AG10803 (cell line): ENCODE measurements at places on chromosomes 1 and 21.

- no peak for DNase-seq
Observed at GRCh38 chr1:205585169-205585834, 46.5 kb downstream of the ELK4 start.

GRCh38 chr1:226034482-226034881 lies 28.0 kb upstream of the H3-3A start:
- DNase-seq, result peak; percentile 100

DNA sequence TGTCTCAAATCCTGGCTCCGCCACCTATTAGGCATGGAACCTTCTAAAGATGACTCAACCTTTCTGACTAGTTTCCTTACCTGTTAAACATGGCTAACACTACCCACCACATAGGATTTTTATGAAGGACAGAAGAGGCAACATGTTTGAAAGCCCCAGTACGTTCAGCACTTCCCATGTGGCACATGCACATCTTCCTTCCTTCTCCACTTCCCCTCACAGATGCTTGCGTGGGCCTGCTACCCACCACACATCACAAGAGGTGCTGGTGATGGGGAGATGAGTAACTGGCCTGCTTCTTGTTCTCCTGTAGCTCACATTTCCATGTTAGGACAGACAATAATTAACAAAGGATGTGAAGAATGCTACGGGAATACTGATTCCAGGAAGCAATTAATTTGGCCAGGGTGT lies 7.1 kb downstream of the ZBTB21 start:
- peak; percentile 80 for DNase-seq

DNA sequence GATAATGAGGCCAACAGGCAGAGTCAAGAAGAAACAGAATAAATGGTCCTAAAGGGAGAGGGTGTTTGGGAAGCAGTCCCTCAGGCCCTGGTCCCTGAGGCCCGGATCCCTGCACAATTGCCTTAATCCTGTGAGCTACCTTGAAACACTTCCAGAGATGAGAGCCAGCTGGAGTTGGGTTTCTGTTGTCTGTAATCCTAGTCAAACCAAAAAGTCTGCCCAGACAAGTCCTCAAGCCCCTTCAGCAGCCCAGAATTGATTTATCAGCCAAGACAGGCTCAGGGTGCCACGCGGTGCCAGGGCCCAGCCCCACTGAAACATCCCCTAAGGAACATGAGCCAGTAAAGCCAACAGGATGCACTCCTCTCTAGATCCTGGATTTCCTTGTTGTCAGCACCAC lies 16.4 kb upstream of the CLSTN1 start:
- no peak for DNase-seq

DNA sequence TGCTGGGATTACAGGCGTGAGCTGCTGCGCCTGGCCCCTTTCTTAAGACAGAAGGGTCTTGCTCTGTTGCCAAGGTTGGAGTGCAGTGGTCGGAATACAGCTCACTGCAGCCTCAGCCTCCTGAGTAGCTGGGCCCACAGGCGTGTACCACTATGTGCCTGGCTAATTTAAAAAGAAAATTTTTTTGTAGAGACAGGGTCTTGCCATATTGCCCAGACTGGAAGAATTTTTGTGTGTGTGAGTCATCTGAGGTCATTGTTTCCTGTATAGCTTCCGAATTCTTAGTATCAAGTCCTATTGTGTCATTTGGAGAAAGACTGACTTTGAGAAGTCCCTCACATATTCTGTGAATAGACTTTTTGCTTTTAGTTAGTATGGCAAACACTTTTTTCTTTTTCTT lies 4.7 kb downstream of the SZRD1 start:
- peak; percentile 69 for DNase-seq
